ENCODE measurements at places on chromosomes 6 and 20.

- no peak for DNase-seq
Measured at GRCh38 chr20:36775826-36776225, 2.3 kb upstream of the DSN1 start.

- DNase-seq = no peak
Measured at GRCh38 chr6:101284131-101284530, 109.4 kb upstream of the GRIK2 start.

DNA sequence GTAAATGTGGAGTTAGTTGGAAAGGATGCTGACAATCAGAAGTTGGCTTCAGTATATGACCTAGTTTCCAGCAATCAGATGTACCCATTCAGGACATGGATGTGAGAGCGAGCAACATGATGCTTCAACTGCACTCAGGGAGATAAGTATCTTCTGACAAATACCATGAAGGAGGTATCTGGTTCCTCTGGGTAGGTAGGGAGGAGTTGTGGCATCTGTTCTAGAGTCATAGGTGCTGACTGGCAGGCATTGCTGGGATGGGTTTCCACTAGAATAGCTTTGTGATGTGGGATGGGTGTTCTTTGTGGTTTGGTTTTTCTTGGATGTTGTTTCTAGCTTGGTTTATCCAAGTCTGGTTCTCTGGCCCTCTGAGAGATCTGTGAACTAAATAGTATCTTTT is 3.9 kb upstream of the REV3L start:
- DNase-seq = no peak

DNA sequence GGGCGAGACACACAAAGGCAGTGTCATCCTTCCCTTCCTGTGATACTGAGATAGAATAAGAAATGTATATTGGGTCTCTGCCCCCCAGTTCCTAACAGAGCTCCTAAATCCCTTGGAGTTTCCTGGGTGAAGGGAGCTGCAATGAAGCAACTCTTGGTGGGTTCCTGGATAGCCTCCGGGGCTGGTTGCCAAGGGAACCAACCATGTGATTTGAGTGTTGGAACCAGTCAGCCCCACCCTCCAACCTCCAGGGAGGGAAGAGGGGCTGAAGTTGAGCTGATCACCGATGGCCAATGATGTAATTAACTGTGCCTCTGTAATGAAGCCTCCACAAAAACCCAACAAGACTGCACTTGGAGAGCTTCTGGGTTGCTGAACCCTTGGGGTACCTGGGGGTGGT is 116.6 kb downstream of the SLC22A3 start:
- DNase-seq = no peak

GRCh38 chr6:105850261-105851112 is 235.6 kb upstream of the PRDM1 start:
- DNase-seq = no peak
